Heart left ventricle (tissue), 16 donors: ENCODE measurements at places on chromosomes 16 and 17. TPM values are rescaled to one million over a fixed set of nuclear protein-coding genes. Genes with fewer than 3 reads are reported as not detected.

PSKH1 gene
- total RNA-seq, result 25.1 TPM

PIK3R6 gene
- 0.21 TPM for total RNA-seq

- no peak for DNase-seq
Observed at GRCh38 chr17:50549969-50550368, 3.0 kb downstream of the SPATA20 start.

GRCh38 chr16:71670537-71670936 is 44.6 kb downstream of the MARVELD3 start:
- no peak for DNase-seq

DNA sequence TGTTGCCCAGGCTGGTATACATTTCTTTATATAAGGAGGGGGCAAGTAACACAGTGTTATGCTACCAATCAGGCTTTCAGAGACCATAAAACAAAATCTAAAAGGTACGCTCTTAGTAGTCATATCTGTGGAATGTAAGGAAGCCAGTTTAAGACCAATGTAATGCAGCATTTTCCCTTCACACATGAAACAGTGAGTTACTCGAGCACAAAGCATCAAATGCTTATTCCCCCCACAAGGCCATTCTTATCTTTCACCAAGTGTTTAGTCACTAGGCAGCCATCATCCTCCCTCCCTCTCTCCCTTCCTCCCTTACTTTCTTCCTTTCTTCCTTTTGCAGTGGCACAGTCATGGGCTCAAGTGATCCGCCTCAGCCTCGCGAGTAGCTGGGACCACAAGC is 12.8 kb downstream of the HMOX2 start:
- no peak for DNase-seq

DNA sequence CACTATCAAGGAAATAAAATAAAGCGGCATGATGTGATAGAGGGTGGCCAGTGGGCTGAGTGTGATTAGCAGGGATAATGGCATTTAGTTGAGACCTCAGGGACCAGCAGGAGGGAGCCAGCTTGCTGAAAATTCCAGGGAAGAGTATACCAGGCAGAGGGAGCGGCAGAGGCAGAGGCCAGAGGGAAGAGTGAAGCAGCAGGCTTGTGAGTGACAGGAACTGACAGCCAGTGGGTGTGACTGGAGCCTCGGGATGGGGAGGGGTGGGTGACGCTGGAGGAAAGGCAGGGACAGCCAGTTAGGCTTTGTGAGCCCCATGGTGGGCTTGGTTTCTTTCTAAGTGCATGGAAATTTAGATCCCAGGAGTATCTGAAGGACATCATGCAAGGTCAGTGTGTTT is 209.7 kb upstream of the CACNG3 start:
- no peak for DNase-seq
